ENCODE measurements at places on chromosomes 7 and 10.

GRCh38 chr10:62454687-62455397, 80.7 kb downstream of the ZNF365 start:
- no peak for DNase-seq

GRCh38 chr10:7819121-7819460, 786 bp downstream of the TAF3 start:
- no peak for DNase-seq

DNA sequence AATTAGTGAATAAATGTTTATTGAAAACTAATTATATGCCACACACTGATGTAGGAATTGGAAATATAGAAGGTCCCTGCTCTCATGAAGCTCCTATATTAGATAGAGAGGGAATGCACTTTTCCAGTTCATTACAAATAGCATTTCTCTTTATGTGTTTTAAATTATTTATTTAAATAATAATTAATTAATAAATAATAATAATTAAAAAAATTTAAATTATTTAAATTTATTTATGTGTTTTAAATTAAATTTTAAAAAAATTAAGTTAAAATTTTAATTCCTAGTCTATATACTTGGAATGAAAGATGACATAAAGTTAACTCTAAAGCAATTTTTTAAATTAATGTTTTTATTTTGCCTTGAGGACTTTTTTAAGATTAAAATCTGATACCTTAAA, 121.7 kb upstream of the ZNF804B start:
- DNase-seq: no peak

- no peak for DNase-seq
Measured at GRCh38 chr7:153616711-153617325, 435.4 kb upstream of the DPP6 start.

DNA sequence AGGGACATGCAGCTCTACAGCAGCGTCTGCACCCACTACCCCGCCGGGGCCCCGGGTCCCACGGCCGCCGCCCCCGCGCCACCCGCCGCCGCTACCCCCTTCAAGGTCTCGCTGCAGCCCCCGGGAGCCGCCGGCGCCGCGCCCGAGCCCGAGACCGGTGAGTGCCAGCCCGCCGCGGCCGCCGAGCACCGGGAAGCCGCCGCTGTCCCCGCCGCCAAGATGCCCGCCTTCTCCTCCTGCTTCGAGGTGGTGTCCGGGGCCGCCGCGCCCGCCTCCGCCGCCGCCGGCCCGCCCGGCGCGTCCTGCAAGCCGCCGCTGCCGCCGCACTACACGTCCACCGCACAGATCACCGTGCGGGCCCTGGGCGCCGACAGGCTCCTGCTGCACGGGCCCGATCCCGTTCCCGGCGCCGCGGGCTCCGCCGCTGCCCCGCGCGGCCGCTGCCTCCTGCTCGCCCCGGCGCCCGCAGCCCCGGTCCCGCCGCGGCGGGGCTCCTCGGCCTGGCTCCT, 631 bp downstream of the OTUD1 start:
- DNase-seq: no peak

Data from left forelimb (tissue), 1 donor.